ENCODE measurements at places on chromosomes 16 and 17.

GRCh38 chr16:12655537-12655936 is 148.2 kb downstream of the CPPED1 start:
- DNase-seq, result no peak

DNA sequence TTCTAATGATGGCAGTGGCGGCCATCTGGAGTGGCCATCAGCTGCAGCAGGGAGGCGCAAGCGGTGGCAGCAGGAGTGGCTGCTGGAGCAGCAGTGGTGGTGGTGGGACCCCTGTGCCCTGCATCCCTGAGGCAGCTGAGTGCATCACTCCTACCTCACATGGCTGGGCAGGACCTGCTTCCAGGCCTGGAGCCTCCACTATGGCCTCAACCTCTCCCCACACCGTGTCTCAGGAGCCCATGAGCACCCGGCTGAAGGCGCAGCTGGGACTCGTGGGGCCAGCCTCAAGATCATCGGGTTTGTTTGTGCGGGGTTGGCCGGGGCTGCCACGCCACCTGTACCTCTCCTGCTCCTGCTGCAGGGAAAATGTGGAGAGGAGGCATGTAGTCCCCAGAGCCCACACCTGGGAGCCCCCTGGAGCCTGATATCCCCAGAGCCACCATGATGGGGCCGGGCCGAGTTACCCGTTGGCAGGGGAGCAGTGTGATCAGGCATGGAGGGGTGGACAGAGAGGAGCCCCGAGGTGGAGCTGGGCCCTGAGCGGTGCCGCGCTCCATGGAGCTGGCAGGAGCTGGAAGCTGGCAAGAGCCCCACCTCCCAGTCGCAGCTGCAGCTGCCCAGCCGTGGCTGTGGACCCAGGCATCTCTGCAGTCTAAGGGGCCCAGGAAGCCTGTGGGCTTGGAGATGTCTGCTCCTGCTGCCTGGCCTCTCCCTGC is 16.7 kb downstream of the RHOT1 start:
- DNase-seq, result no peak

- DNase-seq, result no peak
These were observed 4.1 kb upstream of the CDH3 start for GRCh38 chr16:68640972-68641371.

GRCh38 chr17:30093463-30094147 is 23.0 kb upstream of the NSRP1 start:
- DNase-seq, result peak; percentile 89

- peak; percentile 91 for DNase-seq
These were observed 30.1 kb upstream of the TNFRSF13B start for GRCh38 chr17:17001874-17002520.

DNA sequence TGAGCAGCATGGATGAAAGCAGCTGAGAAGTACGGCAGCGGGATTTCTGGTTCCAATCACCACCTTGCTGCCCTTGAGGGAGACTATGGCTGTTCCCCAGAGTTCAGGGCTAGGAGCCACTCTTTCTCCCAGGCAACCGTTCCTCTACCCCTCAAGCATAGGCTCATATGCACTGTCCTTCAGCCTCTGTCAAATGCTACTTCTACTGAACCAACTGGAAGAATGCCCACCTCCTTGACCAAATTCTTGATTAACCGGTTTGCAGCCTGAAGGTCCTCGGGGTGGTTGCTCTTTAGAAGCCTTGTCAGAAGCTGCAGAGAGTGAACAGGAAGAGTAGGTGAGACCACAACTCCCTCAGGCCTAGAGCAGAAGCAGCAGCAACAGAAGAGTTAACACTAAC is 23.8 kb downstream of the GGA2 start:
- no peak for DNase-seq

GRCh38 chr16:66298571-66299120 is 67.8 kb upstream of the CDH5 start:
- no peak for DNase-seq

GRCh38 chr16:56856876-56857447 is 8.0 kb upstream of the SLC12A3 start:
- no peak for DNase-seq

GRCh38 chr17:63631626-63632025 is 9.4 kb downstream of the MAP3K3 start:
- DNase-seq, result peak; percentile 19

DNA sequence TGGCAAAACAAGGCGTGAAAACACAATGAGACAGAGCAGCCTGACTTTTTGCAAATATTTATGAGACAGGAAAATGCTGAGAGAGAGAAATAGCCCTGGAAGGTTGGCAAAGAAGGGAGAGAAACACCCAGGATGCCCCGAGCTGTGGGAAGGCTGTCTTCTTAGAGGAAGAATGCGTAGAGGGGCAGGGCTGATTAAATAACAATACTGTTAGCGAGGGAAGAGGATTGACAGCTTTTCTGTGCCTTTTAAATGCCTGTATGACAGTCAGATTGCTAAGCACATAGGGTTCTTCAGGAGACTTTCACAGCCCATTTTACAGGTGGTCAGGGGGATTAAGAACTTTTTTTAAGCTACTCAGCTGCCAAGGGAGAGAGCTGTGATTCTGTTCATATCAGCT is 219.2 kb downstream of the SHISA9 start:
- peak; percentile 80 for DNase-seq

DNA sequence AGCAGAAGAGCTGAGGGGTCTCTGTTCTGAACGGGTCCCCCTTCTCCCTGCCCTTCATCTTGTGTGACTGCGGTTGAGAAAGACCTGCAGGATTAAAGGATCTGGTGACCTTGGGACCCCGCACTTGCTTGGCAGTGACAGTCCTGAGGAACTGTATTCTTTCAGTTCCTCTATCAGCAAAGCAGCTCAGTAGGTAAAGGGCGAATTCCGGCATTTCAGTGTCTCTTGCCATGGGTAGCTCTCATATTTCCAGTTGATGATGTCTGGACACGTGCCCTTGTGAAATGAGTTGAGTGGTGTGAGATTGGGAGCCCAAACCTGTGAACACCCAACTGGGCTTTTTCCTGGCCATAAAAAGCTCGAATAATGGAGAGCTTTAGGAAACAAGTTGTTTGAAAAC is 135.7 kb downstream of the PRKCA start:
- DNase-seq, result no peak

GRCh38 chr16:59045501-59045900 is 311.4 kb upstream of the GOT2 start:
- no peak for DNase-seq

GRCh38 chr17:44848257-44848795 is 643 bp downstream of the HIGD1B start:
- peak; percentile 49 for DNase-seq

- no peak for DNase-seq
These were observed 30.4 kb downstream of the CACNG1 start for GRCh38 chr17:67074781-67075180.

DNA sequence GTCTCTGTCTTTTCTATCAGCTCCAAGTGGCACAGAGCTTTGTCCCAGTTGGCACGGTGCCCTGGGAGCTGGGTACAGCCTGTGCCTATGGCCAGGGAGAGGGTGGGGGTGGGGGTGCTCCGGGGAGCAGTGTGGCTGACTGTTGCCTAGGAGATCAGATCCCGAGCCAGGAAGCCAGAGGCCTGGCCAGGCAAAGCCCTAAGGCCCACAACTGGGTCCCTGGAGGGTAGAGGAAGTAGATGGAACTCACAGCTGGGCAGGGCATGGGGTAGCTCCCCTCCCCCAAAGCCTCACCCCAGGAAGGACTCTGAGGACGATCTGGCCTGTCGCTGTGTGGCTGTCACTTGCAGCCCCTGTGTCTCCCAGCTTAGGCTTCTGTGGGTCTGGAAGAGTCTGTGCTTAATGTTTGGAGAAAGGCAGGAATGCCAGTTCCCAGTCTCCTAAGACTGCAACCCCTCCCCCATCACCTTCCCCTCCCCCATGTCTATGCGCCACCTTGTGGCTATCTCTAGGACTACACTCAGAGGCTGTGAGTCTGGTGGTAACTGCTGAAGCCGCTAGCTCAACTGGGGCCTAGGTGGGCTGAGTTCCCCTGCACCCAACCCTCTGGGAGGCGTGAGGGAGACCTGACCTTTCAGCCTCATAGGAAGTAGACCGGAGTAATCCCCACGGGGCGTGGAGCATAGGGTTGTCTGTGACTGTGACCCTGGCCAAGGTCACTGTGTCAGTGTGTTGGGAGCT is 12.6 kb downstream of the THRA start:
- DNase-seq, result peak; percentile 88

GRCh38 chr17:71983828-71984227 is 137.0 kb upstream of the SOX9 start:
- DNase-seq, result no peak

GRCh38 chr16:49824593-49824992 is 31.3 kb downstream of the ZNF423 start:
- DNase-seq, result peak; percentile 48

- DNase-seq, result no peak
These were observed 39.6 kb upstream of the PSMD7 start for GRCh38 chr16:74257061-74257460.

DNA sequence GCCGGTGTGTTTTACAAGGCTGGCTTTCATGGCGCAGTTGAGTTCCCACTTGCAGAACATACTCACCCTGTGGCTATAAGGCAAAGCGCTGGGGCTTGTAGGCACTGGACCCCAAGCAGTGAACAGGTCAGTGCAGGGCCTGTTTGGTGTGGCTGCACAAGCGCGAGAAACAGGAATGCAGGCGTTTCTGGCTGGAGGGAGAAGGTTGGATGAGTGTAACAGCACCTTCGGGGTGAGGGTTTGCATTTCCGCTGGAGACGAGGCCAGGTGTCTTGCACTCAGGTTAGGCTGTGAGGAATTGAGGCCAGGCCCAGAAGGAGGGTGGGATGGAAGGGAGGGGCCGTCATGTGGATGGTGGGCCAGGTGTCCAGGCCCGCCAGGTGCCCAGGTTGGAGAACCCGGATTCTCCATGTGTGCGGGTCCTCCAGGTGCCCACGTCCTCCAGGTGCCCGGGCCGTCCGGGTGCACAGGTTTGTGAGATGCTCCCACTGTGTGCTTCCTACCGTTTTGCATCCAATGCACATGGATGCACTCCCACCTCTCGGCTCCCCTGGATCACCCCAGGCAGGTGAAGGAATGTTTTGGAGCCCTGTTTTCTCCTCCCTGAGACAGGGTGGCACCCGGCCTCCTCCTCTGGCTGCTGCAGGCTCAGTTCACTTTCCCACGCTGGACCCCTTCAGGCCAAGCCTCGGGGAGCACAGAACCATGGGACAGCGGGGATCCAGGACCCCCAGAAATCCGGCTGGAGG is 46.0 kb downstream of the SLC7A5 start:
- no peak for DNase-seq

DNA sequence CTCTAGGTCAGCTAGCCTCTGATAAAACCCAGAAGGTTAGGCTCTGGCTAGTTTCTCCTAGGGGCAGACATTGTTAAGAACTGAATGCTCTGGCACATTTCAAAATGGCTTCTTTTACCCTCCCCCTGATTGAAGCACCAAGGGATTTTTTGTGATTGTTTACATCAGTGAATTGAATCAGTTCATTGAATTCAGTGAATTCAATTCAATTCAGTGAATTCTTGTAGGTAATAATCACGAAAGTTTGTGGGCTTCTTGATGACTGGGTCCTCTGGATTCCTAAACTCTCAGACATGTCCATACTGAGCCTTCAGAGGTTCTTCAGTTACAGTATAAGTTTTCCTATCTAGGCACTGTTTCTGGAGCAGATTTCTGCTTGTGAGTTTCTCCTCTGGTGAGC is 135.2 kb upstream of the ELAC2 start:
- DNase-seq, result no peak

DNA sequence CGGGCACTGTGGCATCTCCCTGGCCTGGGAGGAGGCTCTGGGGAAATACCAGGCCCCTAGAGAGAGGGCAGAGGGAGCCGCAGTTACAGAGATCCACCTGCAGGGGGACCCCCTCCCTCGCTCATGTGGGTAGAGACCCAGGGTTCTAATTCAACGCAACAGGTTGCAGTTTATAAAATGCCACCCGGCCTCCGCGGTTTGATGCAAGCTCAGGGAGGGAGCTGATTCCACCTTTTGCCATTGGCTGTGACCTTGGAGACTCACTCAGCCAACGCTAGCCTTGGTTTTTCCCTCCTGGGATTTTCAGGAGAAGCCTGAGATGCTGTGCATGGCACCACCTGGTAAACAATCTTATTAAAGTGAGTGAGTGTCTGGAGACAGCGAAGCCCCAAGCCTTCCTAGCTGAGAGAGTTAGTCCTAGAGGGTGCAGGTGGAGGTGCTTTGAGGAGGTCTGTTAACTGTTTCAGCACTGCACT is 12.1 kb downstream of the TTLL6 start:
- peak; percentile 93 for DNase-seq

DNA sequence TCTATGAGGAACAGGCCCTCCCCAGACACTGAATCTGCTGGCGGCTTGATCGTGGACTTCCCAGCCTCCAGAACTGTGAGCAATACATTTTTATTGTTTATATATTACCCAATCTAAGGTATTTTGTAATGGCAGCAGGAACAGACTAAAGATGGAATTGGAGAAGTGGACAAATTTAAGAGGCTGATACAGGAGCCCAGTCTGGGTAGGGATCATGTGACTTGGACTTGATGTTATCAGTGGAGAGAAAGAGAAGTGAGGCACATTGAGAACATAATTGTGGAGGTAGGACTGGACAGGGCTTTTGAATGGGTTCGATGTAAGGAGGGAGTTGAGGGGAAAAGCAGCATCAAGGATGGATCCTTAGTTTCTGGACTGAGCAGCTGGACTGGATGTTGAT is 93.8 kb downstream of the USP31 start:
- no peak for DNase-seq

- no peak for DNase-seq
These were observed 52.5 kb downstream of the NKD1 start for GRCh38 chr16:50600582-50601283.

Measured in GM23338 (cell line).